ENCODE measurements at places on chromosomes 5 and 9.

- DNase-seq: no peak
Measured at GRCh38 chr9:117218951-117219350, 195.9 kb downstream of the ASTN2 start.

- peak; percentile 86 for DNase-seq
Measured at GRCh38 chr9:93159601-93160471, 24.1 kb upstream of the WNK2 start.

DNA sequence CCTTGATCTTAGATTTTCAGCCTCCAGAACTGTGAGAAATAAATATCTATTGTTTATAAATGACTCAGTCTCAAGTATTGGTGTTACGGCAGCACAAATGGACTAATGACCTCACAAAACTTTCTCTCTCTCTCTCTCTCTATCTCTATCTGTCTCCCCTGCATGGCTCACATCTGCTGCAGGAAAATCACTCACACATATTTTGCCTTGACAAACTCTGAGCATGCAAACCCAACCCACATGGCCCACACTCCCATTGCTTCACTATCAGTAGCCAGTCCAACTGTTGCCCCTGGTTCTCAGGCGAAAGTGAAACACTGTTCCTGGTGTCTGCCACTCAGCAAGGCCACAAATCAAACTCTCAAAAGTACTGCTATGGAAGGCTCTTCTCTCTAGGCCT, 66.4 kb upstream of the PIK3R1 start:
- no peak for DNase-seq

- no peak for DNase-seq
Measured at GRCh38 chr9:70574151-70574837, 159.8 kb upstream of the KLF9 start.

GRCh38 chr9:98657897-98658296, 50.8 kb downstream of the GABBR2 start:
- DNase-seq: no peak

- no peak for DNase-seq
Measured at GRCh38 chr5:177301503-177302165, 1.9 kb downstream of the RAB24 start.

- no peak for DNase-seq
Measured at GRCh38 chr5:42886635-42887034, 74.9 kb upstream of the SELENOP start.

DNA sequence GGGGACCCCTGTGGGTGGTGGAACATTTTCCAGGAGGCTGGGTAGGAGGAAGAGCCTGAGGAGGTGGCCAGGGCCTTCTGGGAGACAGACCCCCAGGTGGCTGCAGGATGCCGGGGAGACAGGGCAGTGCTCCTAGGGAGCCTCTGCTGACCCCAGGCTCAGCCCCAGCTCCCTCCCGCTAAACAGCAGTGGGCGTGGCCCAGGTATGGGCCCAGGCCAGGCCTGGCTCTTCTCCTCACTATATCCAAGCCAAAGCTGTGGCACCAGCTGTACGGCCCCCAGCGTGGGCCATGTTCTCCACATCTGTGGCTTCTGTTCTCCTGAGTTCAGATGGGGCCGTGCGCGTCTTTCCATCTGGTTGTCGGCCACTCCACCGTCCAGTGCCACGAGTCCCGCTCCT, 58.5 kb downstream of the KCNT1 start:
- no peak for DNase-seq

DNA sequence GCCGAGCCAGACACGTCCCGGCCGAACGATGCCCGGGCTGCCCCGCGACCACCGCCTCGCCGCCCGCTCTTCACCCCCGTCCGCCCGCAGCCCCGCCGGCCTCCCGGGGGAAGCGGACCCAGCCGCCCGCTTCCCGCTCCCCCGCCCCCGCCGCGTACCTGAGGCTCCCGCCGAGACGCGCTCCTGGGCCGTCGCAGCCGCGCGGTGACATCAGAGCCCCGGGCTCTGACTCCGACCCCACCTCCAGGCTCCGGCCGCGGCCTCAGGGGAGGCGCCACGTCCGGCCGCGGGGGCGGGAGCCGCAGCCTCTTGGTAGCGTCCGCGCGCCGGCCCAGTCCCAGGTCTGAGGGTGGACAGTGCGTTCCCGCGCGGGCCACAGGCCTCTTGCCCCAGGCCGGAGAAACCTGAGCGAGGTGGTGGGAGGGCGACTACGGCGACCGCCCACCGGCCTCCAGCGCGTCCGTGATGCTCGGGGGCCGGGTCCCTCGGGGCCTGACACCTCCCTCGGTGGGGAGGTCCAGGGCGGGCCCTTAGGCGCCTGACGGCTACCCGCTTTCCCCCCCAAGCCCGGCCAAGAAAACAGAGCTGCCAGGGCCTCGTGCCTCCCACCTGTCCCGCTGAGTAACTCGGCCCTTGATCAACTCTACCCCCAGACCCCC, at the start of gene SHROOM1:
SHROOM1 (minus strand) TSS at position 212 of the 659 bp plus-strand sequence. CDS start 4,507 bp downstream, outside the sequence.
- DNase-seq: peak; percentile 51

DNA sequence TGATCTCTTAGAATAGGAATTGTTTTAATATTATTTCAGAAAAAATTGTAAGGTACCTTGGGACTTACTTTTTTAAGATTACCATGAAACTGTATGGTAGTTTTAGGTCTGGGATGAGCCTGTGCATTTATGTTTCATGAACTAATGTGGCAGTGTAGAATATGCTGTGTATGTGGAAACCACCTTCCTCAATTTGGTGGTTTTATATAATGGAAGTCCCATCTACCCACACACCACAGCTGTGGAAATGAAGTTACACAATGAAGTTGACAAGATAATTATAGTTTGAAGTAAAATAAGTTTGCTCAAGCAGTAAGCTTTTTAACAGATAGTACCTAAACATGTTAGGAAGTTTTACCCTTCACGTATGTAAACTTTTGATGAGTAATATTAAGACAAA, 24.4 kb downstream of the WDR36 start:
- no peak for DNase-seq

DNA sequence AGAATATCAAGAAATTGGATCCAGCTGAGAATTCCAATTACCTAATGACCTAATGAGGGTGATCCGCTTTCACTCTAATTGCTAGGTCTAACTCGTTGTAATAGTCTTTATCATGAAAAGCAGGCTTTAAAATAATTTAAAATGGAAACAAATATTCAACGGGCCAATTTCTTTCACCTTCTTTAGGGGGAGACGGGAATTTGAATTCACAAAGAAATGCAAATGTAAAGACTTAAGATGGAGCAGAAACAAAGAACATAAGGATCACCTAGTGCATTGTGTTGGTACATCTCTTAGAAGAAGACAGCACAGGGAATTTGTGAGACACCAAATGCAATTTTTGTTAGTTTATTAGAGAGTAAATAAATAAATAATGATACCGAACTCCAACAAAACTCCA, 1.5 kb upstream of the KCNN2 start:
- no peak for DNase-seq

- no peak for DNase-seq
Measured at GRCh38 chr9:73006986-73007385, 54.1 kb upstream of the ALDH1A1 start.

DNA sequence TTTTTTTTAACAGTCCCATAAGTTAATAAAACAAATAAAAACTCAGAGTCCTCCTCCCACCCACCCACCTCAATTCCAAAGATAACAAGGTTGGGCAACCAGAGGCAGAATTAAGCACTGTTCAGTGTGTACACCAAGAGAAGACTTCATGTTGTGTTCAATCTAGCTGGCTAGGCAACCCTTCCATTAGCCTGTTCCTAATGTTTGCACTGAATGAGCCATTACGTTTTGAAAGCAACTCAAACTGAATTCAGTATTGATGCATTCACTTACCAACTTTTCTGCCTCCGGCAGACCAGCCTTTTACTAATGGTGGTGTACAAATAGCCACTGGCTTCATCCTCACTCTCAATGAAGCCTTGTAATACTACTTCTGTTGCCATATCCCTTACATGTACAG, 47.5 kb downstream of the PBX3 start:
- no peak for DNase-seq

DNA sequence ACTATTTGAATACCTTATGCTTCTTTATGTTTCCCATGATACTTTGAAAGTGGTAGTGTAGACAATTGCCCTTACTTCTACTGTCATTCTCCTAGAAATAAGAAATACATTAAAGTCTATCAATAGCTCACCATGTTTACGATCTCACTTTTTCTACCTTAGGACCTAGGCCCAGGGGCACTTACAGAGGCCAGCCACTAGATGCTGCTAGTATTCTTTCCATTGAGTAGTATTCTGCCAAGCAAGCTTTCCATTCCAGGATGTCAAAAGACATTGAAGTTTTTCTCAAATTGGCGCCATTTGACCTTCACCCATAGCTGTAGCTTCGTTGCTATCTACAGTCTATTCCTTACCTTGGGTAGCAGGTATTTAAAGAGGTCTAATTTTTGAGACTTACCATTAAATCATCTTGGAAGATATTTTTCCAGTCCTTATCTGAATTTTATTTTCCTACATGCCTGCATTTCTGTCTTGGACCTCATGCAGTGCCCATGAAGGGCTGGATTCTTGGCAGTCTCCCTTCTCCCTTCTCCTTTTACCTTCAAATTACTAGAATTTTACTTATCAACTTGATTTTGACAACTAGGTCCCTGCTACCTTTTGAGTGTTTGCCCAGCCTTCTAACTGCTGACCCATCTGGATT, 246.0 kb upstream of the NUDT12 start:
- no peak for DNase-seq

DNA sequence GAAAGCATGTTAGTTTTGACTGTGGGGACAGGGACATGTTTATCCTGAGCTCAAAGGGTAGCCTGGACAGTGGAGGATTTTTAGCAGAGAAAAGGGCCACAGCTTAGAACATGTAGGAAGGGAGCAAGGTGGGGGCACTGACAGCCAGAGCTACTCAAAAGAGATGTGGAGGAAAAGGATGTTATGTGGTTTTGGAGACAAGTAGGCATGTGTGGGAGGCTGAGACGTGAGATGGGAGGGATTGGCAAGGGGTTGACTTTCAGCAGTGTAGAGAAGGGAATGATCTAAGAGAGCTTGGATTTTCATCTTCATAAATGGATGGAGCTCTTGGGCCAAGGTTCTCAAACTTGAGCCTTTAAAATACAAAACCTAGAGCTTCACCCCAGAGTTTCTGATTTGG, 24.0 kb downstream of the SYK start:
- DNase-seq: no peak

GRCh38 chr5:28561522-28561921, 1523.1 kb upstream of the CDH9 start:
- no peak for DNase-seq

DNA sequence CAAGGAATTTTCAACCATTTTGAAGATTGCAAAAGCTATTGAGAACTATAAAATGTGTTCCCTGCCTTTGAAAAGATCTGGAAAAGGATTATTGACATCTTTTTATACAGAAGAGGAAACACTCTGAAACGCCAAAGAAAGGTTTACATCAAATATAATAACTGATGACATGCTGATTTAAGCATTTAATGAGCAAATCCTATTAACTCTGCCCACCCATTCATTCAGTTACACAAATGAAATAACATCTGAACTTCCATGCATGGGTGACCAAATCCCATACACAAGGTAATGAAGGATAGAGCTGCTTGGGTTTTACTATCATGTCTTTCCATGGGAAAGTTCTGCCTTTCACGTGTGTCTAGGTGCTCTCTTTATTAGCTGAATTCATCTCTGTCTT, 589.4 kb upstream of the WWC1 start:
- DNase-seq: no peak

GRCh38 chr5:82050955-82051354, 79.1 kb downstream of the ATG10 start:
- no peak for DNase-seq

GRCh38 chr9:135980926-135981630, 19.9 kb upstream of the UBAC1 start:
- DNase-seq: no peak

DNA sequence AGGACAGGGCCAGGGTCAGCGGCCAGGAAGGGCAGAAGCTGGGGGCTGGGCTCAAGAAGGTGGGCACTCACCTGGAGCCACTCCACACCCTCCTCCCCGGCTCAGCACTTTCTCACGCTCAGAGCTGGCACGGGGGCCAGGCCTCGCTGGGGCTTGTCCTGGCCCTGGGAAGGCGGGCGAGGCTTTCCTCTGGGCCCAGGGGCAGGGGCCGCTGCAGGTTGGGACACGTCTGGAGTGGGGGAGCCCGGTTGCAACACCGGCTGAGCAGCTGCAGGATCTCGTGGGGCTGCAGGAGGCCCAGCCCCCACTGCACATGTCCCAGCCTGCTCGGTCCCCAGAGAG, 38.9 kb upstream of the EGFL7 start:
- no peak for DNase-seq

DNA sequence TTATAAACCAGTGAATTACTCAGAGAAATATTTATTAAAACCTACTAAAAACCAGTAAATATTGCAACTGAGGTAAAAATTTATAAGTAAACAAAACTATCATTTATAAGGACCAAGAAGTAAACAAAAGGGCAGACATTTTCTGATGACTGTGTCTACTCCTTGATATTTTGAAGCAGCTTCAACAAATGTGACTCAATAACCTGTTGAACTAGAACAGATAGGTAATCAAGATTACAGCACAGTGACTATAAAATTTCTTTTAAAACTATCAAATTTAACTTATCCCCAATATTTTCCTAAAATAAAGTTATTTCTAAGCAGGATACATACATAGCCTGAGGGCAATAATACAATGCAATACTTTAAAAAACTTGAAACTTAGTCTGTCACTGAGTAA, 12.8 kb downstream of the ANKRA2 start:
- DNase-seq: no peak

Measured in stimulated activated naive CD8-positive, alpha-beta T cell treated with anti-CD3 and anti-CD28 coated beads, Interleukin-15, Interleukin-2, amounts not matched to agents 100 U/mL and 50 U/mL, for 24 hours (primary cell).